ENCODE measurements at places on chromosomes 2 and 18. TPM values are rescaled to one million over a fixed set of nuclear protein-coding genes. Genes with fewer than 3 reads are reported as not detected.

The ARL4C gene
- 33.7 TPM for total RNA-seq

DNA sequence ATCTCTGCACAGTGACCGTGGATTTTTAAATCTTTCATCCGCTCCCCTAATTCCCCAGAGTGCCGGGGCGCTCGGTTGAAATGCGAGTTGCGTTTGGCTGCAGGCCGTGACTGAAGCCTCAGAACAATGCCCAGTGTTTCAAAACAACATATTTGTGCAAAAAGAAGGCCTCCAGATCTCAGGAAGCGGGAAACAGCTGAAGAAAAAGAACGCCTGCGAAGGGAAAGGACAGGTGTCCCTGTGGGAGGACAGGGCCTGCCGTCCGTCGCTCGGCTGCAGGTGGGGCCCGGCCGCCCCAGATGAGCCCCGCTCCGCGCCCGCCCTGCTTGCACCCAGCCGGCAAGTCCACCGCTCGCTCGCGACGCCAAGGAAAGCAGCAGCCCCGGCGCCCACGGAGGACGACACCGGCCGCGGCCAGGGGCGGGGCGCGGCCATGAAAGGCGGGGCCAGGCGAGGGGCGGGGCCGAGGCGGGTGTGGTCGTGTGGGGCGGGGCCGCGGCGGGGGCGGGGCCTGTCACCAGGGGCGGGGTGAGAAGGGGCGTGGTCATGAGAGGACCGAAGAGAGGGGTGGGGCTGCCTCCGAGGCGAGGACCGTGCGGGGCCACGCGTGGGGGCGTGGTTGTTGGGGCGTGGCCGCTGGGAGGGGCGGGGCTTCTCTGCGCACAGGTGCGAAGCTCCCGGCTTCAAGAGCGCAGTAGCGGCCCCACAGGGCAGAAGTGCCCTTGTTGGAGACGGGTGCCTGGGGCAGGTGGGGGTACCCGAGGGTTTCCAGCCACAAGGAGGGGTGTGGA, 17.6 kb upstream of the BOK start:
- peak; percentile 54 for DNase-seq

The CTAGE1 gene
- not detected for total RNA-seq

DNA sequence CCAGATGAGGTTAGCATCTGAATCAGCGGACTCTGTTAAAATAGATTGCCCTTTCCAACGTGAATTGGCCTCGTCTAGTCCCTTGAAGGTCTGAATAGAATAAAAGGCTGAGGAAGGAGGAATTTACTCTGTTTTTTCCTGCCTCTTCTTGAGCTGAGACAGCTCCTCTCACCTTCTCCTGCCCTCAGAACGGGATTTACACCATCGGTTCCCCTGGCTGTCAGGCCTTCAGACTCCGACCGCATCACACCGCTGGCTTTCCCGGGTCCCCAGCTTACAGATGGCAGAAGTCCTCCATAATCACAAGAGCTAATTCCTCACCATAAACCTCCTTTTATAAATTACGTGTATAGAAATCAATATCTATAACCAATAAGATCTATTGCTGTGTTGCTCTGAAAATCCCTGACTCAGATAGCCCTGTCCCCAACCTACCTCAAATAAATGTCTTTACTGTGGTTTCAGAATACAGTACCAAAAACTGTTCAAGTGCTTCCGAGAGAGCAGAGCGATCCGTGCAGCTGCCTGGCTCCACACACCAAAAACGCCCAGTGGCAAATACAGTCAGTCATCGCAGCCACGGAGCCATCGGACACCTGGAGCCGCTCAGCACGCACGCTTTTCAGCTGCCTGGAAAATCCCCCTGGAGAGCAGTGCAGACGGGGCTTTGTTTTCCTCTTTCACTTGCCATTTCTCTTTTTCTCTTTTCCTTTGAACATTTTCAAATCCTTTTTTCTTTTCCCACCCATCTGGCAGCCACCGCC, 196.9 kb downstream of the NRP2 start:
- DNase-seq, result no peak

GRCh38 chr2:219689676-219690628, 62.5 kb downstream of the SLC4A3 start:
- DNase-seq, result peak; percentile 88

The SCN7A gene
- under 0.01 TPM for total RNA-seq

DNA sequence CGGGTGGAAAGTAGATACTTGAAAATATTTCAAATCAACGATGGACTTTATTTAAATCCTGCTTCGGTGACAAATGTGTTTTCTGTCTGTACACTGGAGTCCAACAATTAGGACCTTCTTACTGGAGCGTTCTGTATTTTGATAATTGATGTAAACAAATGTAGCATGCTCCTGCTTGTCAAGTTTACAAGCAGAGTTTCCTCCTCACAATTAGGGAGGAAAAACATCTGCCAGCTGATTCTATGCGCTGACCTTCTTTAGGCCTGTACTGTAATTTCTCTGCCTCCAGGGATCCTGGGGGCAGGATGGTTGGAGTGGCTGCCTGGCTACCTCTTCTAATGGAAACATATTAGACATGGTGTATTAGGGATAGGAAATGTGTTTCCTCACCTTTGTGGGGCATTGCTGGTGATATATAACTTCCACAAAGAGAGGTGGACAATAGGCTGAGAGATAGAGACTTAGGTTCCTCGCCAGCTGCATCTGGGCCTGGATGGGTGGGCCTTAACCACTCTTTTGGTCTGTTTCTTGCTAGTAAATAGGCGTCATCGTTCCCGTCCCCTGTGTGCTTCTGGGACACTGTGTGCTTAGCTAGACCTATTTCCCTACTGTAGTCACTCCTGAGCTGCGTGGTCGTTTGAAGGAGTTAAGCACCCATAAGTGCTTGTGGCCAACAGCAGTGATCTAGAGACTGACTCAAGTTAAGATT, 19.3 kb downstream of the GATA6 start:
- DNase-seq, result peak; percentile 57

The INHBB gene
- total RNA-seq, result not detected

The MC5R gene
- not detected for total RNA-seq

- no peak for DNase-seq
Measured at GRCh38 chr2:34806891-34807290, 1207.8 kb upstream of the FAM98A start.

GRCh38 chr18:31302991-31303390, 15.0 kb upstream of the DSG1 start:
- no peak for DNase-seq

- DNase-seq, result no peak
Measured at GRCh38 chr2:74675090-74675489, 21.0 kb downstream of the SEMA4F start.

DNA sequence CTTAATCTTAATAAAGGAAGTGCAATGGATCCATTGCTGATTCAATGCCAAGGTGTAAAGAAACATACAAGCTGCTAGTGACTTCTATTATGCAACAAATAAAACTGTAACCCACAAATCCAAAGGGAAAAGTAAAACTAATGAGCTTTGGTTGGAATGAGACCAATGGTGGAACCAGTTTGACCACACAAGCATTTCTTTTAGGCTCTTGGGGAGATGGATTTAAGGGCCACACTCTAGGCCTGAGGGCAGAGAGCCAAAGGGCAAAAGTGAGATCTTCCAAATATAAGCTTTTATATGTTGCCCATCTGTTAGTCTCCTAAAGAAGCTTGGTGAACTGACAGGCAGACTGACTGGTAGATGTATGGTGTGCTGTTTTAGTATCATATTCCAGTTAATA, 41.5 kb upstream of the MMADHC start:
- DNase-seq, result peak; percentile 34
